Activated T-helper 17 cell treated with anti-CD3 and anti-CD28 coated beads, Interleukin-2, amount 50 U/mL, for 72 hours (primary cell): ENCODE measurements at places on chromosomes 2 and 18. TPM values are rescaled to one million over a fixed set of nuclear protein-coding genes. Genes with fewer than 3 reads are reported as not detected.

DNA sequence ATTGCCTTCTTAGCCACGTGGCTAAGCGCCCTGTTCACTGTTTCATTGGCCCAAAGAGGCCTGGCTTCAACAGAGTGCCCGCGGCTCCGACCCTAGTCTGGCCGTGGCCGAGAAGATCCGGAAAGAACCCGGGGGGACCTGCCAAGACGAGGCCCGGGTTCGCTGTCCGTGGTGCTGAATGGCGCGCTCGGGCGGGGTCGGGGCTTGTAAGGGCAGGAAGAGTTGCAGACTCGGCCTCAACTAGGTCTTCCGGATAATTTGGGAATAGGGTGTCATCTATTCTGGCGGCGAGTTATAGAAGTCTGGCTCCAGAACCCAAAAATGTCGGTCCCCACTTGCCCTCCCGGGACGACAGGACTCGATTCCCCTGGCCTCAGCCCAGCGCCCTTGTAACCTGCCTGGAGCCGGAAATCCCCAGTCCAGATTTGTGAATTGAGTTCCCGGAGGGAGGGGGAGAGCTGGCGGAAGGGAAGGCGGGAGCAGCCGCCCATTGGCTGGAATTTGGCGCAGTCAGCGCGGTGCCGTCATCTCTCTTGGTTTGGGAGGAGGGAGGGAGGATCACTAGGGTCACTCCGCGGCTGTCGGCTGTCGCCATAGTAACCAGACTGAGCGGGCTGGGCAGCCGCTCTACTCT is 3.5 kb downstream of the CDK5R2 start:
- H3K36me3 ChIP-seq, result peaks cover 10% of the 10 kb centered on the region
- H3K27me3 ChIP-seq, result peaks cover 55% of the 10 kb centered on the region
- ATAC-seq, result no peak
- H3K4me1 ChIP-seq, result peaks cover 7% of the 10 kb centered on the region
- no peak overlapping the region for H3K27ac ChIP-seq

GRCh38 chr18:63788447-63789096 is 13.4 kb downstream of the SERPINB7 start:
- peak; percentile 99 for ATAC-seq
- H3K27ac ChIP-seq, result no peak overlapping the region
- no peaks in the 10 kb centered on the region for H3K36me3 ChIP-seq
- H3K4me1 ChIP-seq, result no peaks in the 10 kb centered on the region
- no peak overlapping the region for H3K4me3 ChIP-seq
- H3K27me3 ChIP-seq, result no peaks in the 10 kb centered on the region

DNA sequence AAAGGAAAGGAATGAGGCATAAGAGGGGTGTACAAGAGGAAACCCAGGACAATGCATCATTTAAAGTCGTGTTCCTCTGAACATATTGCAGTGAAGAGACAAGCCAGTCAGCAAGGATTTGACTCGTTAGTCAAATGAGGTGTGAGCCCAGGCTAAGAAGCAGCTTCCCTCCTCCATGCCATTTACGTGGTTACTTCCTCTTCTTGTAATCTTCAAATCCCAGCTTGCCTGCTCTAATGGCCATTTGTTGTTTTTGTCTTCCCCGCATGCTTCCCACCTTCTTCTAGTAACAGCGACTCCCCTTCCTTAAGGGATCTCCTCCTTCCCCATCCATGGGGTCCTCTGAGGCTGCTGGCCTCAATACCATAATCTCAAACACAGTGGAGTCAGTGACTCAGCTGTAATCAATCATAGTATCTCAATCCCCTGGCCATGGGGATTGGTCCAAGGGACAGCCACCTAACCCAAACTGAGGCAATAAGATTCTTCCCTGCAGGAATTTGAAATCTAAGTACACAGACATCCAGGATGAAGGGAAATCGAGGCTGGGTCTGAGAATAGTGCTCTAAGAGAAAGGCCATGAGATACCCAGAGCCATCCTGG is 37.6 kb downstream of the SLC14A1 start:
- no peak overlapping the region for H3K27ac ChIP-seq
- H3K36me3 ChIP-seq, result no peaks in the 10 kb centered on the region
- ATAC-seq, result no peak
- H3K27me3 ChIP-seq, result peaks cover 9% of the 10 kb centered on the region
- no peak overlapping the region for H3K4me3 ChIP-seq

DNA sequence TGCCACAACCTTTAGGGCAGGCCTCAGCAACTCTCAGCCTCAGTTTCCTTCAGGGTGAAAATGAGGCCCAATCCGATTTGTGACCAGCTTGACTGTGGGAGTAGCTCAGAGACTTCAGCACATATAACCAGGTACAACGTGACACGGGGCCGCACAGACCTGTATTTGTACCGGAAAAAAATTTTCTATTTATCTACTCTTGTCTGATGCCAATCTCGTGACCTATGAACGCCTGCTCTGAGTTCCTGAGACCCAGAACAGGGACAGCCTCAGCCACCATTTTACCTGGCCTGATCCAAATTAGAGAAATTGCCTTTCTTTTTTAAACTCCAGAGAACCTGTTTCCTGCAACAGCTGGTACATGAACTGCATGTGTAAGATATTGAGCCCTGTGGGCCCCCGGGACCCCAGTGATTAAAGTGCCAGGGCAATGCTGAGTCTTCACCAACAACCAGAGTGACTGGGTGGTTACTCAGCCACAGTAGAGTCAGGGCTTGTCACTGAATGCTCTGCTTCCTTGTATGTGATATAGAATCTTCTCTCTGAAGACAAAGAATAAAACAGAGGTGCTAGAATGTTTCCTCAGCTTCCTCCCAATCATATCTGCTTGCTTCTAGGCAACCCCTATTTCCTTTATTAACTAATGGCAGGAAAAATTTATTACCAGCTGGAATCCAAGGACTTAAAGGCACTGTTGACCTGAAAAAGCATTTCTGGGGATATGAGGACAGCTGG is 47.8 kb upstream of the FZD7 start:
- H3K27ac ChIP-seq, result no peak overlapping the region
- no peak overlapping the region for H3K4me3 ChIP-seq
- no peaks in the 10 kb centered on the region for H3K36me3 ChIP-seq
- no peak for ATAC-seq

DNA sequence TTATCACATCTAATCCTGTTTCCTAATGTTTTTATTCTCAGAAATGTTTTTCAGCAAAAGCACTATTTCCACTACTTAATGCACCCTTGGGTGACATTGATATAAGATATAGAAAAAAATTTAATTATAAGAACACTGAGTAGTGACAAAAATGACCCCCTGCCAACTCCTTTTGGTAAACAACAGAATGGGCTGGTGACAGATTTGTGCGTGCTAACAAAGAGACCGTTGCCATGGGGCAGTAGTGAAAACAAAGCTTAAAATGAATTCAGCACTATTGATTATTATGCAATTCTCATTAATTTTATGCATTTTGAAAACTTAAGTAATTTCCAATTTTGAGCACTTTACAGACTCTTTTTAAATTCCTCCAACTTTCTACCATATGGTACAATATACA is 33.1 kb downstream of the RDH14 start:
- no peaks in the 10 kb centered on the region for H3K4me1 ChIP-seq
- H3K27ac ChIP-seq, result no peak overlapping the region
- H3K36me3 ChIP-seq, result no peaks in the 10 kb centered on the region

DNA sequence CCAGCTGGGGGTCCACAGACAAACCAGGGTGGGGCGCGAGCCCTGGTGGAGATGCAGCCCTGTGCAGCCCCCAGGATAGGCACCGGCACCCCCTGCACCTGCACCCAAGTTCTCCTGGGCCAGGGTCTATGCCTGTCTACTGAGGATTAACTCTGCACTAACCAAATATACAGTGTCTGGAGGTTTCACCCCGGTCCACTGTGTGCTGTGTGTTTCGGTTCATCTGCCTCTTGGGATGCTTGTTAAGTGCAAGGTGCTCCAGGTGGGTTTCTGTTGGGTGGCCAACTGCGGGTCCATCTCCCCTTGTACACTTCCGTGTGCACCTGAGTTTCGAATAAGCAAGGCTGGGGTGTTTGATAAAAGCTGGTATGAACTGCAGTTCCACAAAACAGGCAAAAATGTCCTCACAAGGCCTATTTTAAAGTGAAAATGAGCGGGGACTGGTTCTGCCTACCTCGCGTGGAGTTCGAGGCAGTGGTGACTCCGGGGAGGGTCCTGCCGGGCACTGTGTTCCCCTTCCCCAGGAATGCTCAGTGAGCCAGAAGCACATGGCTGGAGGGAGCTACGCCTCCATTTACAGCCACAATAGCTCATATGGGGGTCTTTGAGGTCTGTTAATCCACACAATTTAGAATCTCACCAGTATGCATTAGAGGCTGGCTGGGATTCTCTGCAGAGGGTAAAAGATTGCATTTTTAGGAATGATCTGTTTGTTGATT is 70.7 kb downstream of the EDAR start:
- no peaks in the 10 kb centered on the region for H3K4me1 ChIP-seq
- H3K36me3 ChIP-seq, result no peaks in the 10 kb centered on the region
- H3K27ac ChIP-seq, result no peak overlapping the region
- no peaks in the 10 kb centered on the region for H3K27me3 ChIP-seq
- no peak overlapping the region for H3K4me3 ChIP-seq

GRCh38 chr2:152426801-152427200 is 91.8 kb downstream of the FMNL2 start:
- no peaks in the 10 kb centered on the region for H3K36me3 ChIP-seq
- no peak overlapping the region for H3K27ac ChIP-seq
- H3K4me3 ChIP-seq, result no peak overlapping the region
- ATAC-seq, result no peak
- H3K27me3 ChIP-seq, result peaks cover 8% of the 10 kb centered on the region
- H3K4me1 ChIP-seq, result no peaks in the 10 kb centered on the region

GRCh38 chr2:147790580-147790979 is 54.2 kb upstream of the ACVR2A start:
- no peaks in the 10 kb centered on the region for H3K27me3 ChIP-seq
- no peak for ATAC-seq

- H3K4me1 ChIP-seq, result peaks cover 53% of the 10 kb centered on the region
- no peaks in the 10 kb centered on the region for H3K27me3 ChIP-seq
- H3K4me3 ChIP-seq, result peak overlapping the region; percentile 71
- ATAC-seq, result peak; percentile 62
- H3K27ac ChIP-seq, result peak overlapping the region; percentile 95
- H3K36me3 ChIP-seq, result peaks cover 28% of the 10 kb centered on the region
Measured at GRCh38 chr2:24577481-24577880, 86.4 kb downstream of the NCOA1 start.

GRCh38 chr2:157782057-157782845 is 93.9 kb downstream of the ACVR1 start:
- H3K4me1 ChIP-seq, result peaks cover 28% of the 10 kb centered on the region
- H3K27me3 ChIP-seq, result no peaks in the 10 kb centered on the region

- H3K4me1 ChIP-seq, result peaks cover 17% of the 10 kb centered on the region
- no peak overlapping the region for H3K4me3 ChIP-seq
- ATAC-seq, result peak; percentile 50
Measured at GRCh38 chr2:230794497-230794896, 70.2 kb upstream of the ITM2C start.

GRCh38 chr2:239780236-239780994 is 244.7 kb downstream of the NDUFA10 start:
- H3K27ac ChIP-seq, result no peak overlapping the region
- ATAC-seq, result no peak
- H3K27me3 ChIP-seq, result peaks cover 17% of the 10 kb centered on the region
- H3K4me3 ChIP-seq, result no peak overlapping the region

GRCh38 chr2:201235860-201236811 is 24.2 kb upstream of the CASP8 start:
- H3K4me1 ChIP-seq, result peaks cover 35% of the 10 kb centered on the region
- H3K27ac ChIP-seq, result peak overlapping the region; percentile 87
- ATAC-seq, result peak; percentile 32
- no peaks in the 10 kb centered on the region for H3K27me3 ChIP-seq
- peaks cover 78% of the 10 kb centered on the region for H3K36me3 ChIP-seq

DNA sequence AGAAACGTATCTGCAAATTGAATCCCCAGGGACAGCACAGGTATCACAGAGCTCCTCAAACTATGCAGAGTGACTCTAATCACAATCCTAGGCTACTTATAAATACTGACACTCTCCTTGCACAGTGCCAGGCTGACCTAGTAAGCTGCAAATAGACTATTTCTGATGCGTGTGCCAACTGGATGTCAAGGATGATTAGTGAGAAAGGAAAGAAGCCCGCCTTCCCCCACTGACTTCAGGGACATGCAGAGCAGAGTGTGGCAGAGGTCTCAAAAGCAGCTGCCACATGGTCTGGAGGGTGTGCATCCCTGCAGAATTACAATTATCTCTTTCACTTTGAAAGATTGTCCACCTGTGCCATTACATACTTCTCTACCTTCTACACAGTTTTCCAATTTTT is 235.6 kb downstream of the CPS1 start:
- no peaks in the 10 kb centered on the region for H3K4me1 ChIP-seq
- no peaks in the 10 kb centered on the region for H3K27me3 ChIP-seq
- no peak for ATAC-seq

DNA sequence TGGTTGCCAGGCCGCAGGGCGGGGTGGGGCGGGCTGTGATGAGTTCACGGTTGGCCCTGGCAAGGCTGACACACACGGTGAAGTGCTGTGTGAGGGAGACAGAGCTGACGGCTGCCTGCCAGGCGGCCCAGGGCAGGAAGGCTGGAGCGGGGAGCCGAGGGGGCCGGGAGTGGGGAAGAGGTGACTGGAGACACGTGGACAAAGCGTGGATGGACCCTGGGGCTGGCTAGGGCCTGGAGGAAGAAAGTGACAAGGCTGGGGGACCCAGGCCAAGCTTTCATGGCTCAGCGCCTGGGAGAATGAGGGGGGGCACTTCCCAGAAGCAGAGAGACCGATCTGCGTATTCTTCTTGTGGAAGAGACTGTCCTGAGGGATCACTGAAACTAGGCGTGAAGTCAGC is 123.2 kb downstream of the DYSF start:
- H3K4me1 ChIP-seq, result no peaks in the 10 kb centered on the region
- no peak overlapping the region for H3K27ac ChIP-seq
- H3K36me3 ChIP-seq, result no peaks in the 10 kb centered on the region
- no peak for ATAC-seq

GRCh38 chr2:190976521-190976920 is 37.5 kb downstream of the STAT1 start:
- no peaks in the 10 kb centered on the region for H3K27me3 ChIP-seq
- H3K27ac ChIP-seq, result peak overlapping the region; percentile 86
- H3K36me3 ChIP-seq, result no peaks in the 10 kb centered on the region
- peaks cover 23% of the 10 kb centered on the region for H3K4me1 ChIP-seq
- ATAC-seq, result peak; percentile 83
- H3K4me3 ChIP-seq, result peak overlapping the region; percentile 66

- peaks cover 14% of the 10 kb centered on the region for H3K27me3 ChIP-seq
- H3K4me3 ChIP-seq, result no peak overlapping the region
- no peak overlapping the region for H3K27ac ChIP-seq
- H3K4me1 ChIP-seq, result no peaks in the 10 kb centered on the region
- ATAC-seq, result no peak
Measured at GRCh38 chr18:74334242-74334893, 18.7 kb downstream of the C18orf63 start.

CHRNG gene
- not detected for total RNA-seq

SERPINB2 gene
- total RNA-seq, result not detected

PKDCC gene
- total RNA-seq, result not detected

CD302 gene
- 0.67 TPM for total RNA-seq

SPATA3 gene
- total RNA-seq, result 2.5 TPM

SLC14A1 gene
- total RNA-seq, result 0.17 TPM
